ENCODE measurements at places on chromosomes 11 and 22.

DNA sequence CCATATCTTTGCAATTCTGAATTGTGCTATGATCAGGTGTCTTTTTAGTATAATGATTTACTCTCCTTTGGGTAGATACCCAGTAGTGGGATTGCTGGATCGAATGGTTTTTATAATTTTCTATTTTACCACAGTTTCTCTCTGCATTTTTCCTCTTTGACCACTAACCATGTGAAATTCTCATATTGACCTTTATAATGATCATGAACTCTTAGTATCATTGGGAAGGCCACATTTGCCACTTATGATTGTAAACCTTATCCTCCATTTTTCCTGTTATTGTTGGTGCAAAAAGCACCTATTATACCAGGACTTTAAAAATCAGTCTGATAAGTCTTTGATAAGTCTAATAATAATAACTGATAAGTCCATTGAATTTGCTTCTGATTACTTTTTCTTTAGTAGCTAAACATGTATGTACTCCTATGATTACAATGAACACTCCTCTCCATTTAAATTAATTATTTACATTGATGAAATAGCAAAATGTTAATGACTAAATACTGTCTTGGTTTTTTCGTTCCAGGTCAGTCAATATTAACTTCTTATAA is 9.6 kb downstream of the NEAT1 start:
- DNase-seq: no peak

DNA sequence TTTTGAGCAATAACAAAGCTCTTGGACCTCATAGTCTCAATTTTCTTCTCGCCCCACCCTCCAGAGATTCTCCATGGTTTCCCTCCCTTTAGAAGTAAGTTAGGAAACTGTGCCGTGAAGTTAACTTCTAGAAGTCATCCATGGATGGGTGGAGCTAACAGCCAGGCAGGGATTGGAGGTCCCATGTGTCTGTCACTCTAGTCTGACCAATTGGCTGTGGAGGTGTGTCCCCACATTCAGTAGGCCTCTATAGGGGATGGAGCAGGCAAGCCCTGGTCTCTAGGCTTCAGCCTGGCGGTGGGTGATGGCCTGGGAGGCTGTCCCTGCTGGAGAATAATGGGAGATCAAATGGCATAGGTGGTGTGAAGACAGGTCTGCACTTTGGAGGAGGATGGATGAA is 50.7 kb downstream of the TP53I11 start:
- DNase-seq: no peak

GRCh38 chr22:50545522-50546325 is at the start of gene KLHDC7B:
Gene KLHDC7B, plus strand, starts transcription at chr22:50545899. Its CDS starts 345 bp downstream, at chr22:50546244.
- DNase-seq: no peak

GRCh38 chr22:27196606-27197005 is 539.2 kb downstream of the MIAT start:
- DNase-seq: no peak

GRCh38 chr11:131584785-131585592 is 214.6 kb downstream of the NTM start:
- no peak for DNase-seq

DNA sequence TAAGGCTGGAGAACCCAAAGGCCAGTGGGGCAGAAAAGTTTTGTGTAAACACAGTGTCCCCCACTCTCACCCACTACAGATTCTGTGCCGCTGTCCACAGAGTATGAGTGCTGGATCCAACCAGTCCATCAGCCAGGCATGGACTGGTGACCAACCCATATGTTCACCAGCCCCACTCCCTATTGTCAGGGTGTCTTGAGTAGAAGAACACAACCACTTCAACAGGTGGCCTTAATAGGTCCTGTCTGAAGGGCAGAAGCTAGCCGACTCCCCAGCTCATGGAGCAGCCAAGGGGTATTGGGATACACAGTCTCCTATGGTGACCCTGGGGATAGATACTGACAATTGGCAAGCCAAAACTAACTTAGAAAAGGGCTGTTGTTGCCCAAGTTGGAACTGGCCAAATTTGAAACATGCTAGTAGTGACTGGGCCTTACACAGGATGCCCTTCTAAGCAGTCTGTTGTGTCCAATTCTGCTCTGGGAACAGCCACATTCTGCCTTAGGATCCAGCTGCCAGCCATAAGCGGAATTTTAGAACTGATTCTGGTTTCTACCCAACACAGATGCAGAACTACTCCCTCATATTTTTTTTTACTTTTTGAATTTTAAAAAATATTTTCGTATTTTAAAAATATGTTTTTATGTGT is 19.8 kb upstream of the PGM2L1 start:
- DNase-seq: no peak

GRCh38 chr22:44085743-44086270 is 61.7 kb downstream of the PARVB start:
- DNase-seq: no peak

- DNase-seq: no peak
Observed at GRCh38 chr11:15841931-15842740, 514.2 kb downstream of the SOX6 start.

DNA sequence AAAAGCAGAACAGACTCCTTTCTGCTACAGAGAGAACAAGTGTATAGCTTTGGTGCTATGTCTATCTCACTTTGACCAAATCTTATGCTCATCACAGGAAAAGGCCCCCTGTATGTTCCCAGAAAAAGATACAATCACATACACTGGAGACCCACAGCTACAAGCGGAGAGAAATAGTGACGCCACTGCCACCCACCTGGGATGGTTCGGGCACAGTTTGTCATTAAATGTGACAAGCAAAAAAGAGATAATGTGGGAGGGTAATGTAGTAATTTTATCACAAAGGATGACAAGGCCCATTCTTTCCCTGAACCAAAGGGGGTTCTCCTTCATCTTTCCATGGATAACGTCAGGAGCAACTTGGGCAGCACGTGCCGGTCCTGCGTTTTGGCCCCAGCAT is 32.0 kb downstream of the THOC5 start:
- DNase-seq: no peak

- no peak for DNase-seq
Observed at GRCh38 chr22:46792841-46793261, 30.4 kb downstream of the TBC1D22A start.

GRCh38 chr11:28490773-28491382 is 382.7 kb downstream of the METTL15 start:
- DNase-seq: no peak

GRCh38 chr11:3133261-3134217 is 31.6 kb downstream of the OSBPL5 start:
- no peak for DNase-seq

- no peak for DNase-seq
Observed at GRCh38 chr11:93589347-93589746, 46.2 kb upstream of the SMCO4 start.

GRCh38 chr11:67640021-67640757 is 626 bp upstream of the TBX10 start:
- DNase-seq: no peak

DNA sequence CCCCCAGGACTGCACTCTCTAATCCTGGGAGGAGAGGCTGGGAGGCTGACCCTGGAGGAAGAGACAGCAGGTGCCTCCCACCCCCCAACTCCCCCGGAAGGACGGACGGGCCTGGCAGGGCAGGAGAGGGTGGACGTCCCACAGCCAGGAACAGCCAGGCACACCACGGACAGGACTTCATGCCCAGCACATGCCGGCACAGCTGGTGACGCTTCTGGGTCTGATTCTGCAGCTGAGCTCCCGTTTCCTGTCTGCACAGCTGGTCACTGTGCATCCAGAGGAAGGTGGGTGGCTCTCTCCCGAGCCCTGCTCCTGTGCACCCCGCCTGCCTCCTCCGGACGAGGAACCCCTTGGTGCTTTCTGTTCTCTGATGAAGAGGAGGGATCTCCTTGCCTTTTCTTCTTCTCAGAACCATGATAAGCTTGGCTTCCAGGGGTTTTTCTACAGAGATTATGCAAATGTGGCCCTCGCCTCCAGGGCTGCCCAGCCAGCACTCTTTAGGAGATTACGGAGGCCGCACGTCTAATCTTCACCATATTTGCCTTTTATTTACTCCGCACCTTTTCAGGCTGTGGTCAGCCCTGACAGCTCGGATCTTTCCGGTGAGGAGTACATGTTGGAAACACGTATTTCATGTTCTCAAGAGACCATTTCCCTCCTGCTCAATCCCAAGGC is 1295.8 kb downstream of the BRD1 start:
- DNase-seq: no peak

DNA sequence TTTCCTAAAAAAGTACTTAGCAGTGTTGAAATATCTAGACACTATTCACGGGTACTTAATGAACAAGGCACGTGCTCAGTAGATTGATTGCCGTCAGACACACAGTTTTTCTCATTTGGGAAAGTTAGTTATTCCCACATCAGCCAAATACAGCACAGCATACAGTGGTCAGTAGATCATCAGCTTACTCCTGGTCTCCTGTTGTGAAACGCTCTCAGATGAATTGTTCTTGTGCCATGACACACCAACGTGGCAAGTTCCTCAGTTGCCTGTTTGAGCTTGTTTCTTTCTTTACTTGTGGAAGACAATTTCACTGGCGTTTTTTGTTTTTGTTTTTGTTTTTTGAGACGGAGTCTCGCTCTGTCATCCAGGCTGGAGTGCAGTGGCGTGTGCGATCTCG is 8.6 kb downstream of the TAB1 start:
- no peak for DNase-seq

DNA sequence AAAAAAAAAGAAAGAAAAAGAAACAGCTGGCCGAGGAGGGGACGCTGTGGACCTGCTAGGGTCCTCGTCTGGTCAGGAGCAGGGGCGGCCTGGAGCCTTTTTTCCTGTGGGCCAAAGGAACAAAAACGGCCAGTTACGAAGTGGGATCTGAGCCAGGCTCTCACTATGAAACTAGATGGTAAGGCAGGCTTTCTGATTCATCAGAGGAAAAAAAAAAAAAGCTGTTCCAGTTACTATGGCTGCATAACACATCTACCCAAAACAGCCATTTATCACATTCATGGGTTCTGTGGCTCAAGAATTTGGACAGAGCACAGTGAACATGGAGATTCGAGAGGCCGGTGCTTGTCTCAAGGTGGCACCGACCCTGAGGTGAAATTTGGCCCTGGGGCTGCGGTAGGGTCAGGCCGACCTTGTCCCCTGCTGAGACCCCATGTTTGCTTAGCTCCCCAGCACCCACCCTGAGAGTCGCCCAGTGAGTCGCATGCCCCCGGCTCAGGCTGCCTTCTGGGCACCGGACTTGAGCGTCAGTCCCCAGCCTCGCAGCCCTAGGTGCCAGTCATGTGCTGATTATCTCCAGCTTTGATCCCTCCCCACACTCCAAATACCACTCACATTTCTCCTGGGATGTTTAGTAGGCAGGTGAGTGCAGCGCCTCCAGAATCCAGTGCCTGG is 34.2 kb downstream of the MRGPRD start:
- DNase-seq: no peak

DNA sequence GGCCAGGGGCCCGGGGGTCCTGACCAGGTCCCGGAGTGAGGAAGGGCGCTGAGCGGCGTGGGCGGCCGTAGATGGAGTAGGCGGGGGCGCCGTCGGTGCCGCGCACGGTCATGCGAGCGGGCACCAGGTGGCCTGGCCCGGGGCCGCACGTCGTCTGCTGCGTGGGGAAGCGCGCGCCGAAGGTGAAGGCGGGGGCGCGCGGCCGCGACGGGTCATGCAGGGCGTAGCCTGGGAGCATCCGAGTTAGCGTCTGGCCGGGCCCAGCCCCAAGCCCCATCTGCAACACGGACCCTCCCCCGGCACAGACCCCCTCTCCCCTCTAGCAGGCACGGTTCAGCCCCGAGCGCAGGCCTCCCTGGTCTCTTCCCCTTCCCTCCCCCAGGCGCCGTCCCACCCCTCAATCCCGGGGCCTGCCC is 1.7 kb upstream of the TYMP start:
- DNase-seq: no peak

GRCh38 chr11:76044750-76045320 is 161.5 kb downstream of the WNT11 start:
- no peak for DNase-seq

GRCh38 chr11:117171404-117172061 is 7.0 kb upstream of the SIDT2 start:
- no peak for DNase-seq

GRCh38 chr11:103985041-103985440 is 51.4 kb upstream of the DDI1 start:
- DNase-seq: no peak

GRCh38 chr11:4066910-4067309 is 27.7 kb upstream of the RRM1 start:
- DNase-seq: no peak

GRCh38 chr11:10730151-10730550 is 20.9 kb upstream of the CTR9 start:
- no peak for DNase-seq

- DNase-seq: no peak
Observed at GRCh38 chr22:36056980-36057379, 28.4 kb upstream of the RBFOX2 start.

- DNase-seq: no peak
Observed at GRCh38 chr22:39234472-39234787, 10.4 kb downstream of the PDGFB start.

DNA sequence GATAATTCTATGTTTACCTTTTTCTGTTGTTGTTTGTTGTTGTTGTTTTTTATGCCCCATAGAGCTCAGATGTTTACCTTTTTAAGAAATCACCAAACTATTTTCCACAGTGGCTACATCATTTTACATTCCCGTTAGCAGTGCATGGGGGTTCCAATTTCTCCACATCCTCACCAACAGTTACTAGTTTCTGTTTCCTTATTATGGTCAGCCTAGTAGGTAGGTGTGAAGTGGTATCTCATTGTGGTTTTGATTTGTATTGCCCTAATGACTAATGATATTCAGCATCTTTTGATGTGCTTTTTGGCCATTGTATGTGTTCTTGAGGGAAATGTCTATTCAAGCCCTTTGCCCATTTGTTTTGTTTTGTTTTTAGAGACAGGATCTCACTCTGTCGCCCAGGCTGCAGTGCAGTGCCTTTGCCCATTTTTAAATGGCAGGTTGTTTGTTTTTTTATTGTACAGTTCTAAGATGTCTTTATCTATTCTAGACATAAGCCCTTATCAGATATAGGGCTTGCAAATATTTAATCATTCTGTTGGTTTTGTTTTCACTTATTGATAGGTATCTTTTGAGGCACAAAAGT is 27.5 kb downstream of the CHEK2 start:
- DNase-seq: no peak

GRCh38 chr11:14308114-14308896 is 50.7 kb downstream of the RRAS2 start:
- DNase-seq: no peak

- no peak for DNase-seq
Observed at GRCh38 chr11:121451178-121451985, 732 bp upstream of the SORL1 start.

- no peak for DNase-seq
Observed at GRCh38 chr11:70057080-70057479, 21.0 kb upstream of the ANO1 start.

DNA sequence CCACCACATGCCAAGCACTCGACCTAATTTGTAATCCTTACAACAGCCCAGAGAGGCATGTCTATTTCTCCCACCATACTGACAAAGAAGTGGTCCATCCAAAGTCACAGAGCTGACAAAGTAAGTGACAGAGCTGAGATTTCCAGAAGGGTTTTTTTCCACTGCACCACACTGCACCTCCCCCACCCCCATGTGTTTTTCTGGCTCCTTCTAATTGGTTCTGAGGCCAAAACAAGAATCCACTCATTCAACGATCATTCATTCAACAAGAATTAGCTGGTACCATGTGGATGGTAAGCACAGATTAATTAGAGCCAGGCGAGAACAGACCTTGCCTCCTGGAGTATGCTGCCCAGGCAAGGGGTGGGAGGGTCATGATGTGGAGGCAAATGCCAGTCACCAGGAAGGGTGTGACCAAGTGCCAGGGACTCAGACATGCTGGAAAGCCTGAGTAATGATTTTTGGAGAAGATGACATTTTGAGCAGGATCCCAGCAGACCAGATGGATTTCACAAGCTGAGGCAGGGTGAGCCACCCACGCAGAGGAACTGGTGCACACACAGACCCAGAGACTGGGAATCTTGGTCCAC is 14.9 kb upstream of the PRG2 start:
- no peak for DNase-seq

Data from stimulated activated CD8-positive, alpha-beta memory T cell treated with anti-CD3 and anti-CD28 coated beads, Interleukin-2, amount 100 ng/mL, for 1 hour (primary cell).